ENCODE measurements at places on chromosomes 1 and 21. TPM values are rescaled to one million over a fixed set of nuclear protein-coding genes. Genes with fewer than 3 reads are reported as not detected.

GRCh38 chr1:171715813-171716251 lies 26.0 kb downstream of the VAMP4 start:
- no peak for DNase-seq

DNA sequence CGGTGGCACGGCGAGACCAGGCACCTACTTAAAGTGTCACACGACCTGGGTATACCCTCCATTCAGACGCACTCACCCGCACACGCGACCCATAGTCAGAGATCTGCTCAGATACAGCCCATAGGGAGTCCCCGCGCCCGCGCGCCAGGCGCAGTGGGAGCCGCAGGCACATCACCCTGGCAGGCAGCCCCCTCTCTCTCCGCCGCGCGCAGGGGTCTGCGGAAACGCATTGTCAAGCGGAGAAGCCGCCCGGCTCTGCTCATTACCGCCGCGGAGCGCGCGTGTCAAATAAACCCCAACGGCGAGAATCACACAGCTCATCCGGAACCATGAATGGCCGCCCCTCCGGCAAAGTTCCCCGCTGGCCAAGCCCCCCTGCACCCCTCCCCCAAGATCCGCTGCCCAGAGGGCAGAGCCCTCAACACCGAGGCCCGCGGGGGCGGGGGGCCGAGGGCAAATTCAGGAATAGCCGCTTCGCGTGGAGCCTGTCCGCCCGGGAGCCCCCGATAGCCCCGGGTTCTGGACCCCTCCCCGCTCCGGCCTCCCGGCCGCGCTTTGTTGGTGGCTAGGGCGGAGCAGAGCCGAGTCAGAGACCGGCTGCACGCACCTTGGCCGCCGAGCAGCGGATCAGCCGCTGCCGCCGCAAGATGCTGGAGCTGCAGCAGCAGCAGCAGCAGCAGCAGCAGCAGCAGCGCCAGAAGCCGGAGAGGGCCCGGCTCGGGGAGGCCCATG lies 522 bp downstream of the LRP8 start:
- DNase-seq, result no peak

GRCh38 chr1:214014730-214015129 lies 27.0 kb downstream of the PROX1 start:
- DNase-seq, result no peak

DNA sequence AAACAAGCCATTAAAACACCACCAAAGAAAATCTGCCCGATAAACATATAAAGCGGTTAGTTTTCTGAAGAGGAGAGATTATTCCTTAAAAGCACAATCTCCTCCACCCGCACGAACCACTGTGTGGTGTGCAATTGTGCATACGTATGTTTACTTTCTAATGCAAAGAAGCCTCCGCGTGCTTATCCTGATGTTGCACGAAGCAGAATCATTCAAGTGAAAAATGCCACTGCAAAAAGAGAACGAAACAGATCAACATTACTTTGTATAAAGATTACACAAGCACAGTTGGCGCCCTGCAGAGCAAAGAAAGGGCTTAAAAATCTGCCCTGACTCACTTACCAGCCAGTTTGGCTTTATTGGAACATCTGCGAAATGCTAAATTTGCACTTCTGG lies 166.8 kb downstream of the ZNF281 start:
- DNase-seq, result no peak

GRCh38 chr21:21373969-21374368 lies 375.8 kb downstream of the NCAM2 start:
- DNase-seq, result no peak

Gene NBPF6
- total RNA-seq, result not detected

Gene RSPO1
- total RNA-seq, result not detected

Gene KCNJ6
- total RNA-seq, result 0.29 TPM

Gene CFHR2
- total RNA-seq, result not detected

GRCh38 chr1:197394831-197395608 lies 127.0 kb downstream of the CRB1 start:
- DNase-seq, result no peak

DNA sequence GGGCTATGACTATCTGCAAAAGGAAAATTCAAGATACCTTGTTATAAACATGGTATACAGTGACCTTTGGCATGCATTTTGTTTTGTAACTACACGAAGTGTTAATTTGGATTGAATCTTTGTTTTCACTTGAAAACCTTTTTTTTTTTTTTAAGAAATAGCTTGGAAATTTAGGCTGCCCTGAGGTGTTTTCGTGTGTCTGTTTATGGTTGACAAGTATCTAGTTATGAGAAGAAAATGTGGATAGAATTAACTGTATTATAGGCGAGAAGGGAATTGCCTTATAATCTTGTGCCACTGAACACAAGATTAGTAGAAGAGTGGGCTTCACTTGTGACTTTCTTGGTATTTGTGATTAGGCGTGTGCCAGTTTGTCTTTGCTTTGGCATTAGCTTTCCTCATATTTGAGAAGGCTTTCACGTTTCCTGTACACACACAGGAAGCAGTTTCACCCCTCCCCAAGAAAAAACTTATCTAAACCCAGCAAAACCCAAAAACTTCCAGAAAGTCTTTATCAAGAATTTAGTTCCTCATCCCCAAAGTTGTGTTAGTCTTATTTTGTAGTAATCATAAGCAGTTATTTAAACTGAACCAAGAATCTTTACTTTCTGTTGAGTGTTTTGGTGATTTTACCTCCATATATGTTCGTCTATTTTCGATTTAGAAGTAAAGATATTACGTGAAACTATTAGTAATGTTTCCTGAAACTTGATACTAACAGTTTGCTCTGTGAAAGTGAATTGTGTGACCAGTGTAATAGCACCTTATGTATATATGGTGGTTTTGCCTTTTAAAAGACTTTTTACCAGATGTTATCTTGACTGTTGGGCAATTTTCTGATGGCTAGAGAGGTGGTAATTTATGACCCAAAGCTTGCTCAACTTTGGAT lies 3.8 kb downstream of the DYRK1A start:
- peak; percentile 75 for DNase-seq

Gene RNU1-1
- total RNA-seq, result under 0.01 TPM

DNA sequence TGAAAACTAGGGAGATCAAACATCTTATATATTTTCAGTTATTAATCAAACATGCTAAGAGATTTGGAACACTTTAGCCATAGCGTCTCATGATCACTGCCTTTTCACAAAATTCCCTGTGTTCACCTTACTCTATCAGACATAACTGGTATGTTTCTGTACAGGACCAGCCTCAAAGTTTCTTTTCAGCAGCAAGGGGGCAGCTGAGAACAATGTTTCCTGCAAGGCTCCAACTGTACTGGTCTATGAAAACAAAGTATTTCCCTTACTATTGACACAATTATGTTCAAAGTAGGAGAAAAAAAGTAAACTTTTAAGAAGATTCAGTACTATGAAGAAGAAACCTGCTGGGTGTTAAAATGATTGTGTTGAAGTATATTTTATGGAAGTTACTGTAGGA lies 98.5 kb downstream of the ATF6 start:
- DNase-seq, result no peak

DNA sequence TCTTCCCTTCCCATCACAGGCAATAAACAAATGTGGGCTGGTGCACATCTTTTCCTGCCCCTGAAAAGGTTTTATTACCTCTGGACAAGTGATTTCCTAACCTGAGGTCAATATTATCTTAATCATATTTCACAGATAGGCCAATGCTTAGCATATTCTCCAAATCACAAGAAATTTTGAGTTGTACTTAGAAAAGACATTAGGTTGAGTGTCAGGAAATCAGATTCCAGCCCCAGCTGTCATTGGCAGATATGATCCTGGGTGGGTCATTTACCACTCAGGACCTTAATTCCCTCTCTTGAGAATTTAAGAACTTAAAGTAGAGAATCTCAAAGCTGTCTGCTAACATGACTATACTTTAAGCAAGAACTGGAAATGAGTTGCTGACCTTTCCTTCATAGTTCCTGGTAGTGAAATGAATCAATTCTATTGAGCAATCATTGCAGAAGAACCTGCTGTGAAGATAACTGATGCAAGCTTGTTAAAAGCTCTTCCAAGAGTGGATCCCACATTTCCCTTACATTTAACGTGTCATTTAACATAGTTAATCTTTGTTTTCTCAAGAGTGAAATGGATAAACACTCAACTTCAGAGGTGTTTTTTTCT lies 46.4 kb upstream of the CR2 start:
- no peak for DNase-seq

Gene PROK1
- total RNA-seq, result not detected

DNA sequence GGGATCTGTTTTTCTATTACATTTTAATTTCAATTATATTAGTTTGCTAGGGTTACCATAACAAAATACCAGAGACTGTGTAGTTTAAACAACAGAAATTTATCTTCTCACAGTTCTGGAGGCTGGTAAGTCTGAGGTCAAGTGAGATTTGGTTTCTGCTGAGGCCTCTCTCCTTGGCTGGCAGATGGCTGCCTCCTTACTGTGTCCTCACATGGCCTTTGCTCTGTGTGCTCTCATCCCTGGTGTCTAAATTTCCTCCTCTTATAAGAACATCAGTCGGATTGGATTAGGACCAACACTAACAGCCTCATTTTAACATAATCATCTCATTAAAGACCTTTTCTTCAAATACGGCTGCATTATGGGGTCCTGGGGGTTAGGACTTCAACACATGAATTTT lies 195.2 kb upstream of the CHODL start:
- DNase-seq, result no peak

Gene NR5A2
- 18.1 TPM for total RNA-seq

DNA sequence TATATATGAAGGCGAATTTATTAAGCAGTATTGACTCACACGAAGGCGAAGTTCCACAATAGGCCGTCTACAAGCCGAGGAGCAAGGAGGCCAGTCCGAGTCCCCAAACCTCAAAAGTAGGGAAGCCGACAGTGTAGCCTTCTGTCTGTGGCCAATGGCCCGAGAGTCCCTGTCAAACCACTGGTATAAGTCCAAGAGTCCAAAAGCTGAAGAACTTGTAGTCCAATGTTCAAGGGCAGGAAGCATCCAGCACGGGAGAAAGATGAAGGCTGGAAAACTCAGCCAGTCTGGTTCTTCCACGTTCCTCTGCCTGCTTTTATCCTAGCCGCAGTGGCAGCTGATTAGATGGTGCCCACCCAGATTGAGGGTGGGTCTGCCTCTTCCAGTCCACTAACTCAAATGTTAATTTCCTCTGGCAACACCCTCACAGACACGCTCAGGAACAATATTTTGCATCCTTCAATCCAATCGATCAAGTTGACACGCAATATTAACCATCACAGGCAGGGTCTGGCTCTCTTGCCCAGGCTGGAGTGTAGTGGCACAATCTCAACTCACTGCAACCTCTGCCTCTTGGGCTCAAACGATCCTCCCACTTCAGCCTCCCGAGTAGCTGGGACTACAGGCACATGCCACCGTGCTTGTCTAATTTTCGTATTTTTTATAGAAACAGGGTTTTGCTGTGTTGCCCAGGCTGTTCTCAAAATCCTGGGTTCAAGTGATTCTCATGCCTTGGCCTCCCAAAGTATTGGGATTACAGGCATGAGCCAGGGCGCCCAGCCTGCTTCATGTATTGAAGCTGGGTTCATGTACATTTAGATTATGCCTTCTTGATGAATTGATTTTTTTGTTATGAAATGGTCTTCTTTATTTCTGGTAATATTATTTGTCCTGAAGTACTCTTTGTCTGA lies 85.3 kb downstream of the DHRS3 start:
- DNase-seq, result no peak

DNA sequence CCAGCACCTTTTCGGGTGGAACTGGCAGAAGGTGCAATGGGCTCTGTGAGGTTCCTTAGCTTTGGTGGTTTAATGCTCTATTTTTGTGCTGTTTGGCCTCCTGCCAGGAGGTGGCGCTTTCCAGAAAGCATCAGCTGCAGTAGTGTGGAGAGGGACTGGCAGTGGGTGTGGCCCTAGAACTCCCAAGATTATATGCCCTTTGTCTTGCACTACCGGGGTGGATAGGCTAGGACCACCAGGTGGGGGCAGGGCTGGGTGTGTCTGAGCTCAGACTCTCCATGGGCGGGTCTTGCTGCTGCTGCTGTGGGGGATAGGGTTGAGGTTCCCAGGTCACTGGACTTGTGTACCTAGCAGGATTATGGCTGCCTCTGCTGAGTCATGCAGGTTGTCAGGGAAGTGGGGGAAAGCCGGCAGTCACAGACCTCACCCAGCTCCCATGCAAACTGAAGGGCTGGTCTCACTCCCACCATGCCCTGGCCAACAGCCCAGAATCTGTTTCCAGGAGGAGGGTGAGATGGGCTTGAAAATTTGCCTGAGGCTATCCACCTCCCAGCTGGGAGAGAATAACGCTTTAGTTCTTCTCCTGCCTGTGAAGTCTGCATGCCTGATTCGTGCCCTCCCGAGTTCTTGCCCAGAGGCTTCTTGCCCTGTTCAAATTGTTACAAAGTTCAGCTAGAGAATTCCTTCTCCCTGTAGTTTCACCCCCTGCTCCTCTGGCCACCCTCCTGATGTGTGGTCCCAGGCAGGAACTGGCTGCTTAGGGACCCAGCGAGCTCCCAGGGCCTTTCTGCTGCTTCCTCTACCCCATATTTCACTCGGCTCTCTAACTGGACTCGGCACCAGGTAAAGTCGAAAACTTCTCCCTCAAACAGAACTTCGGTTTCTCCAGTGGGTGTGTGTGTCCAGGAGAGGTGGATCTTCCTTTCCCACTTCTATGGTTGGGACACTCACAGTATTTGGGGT lies 76.5 kb upstream of the BTG3 start:
- DNase-seq, result no peak

DNA sequence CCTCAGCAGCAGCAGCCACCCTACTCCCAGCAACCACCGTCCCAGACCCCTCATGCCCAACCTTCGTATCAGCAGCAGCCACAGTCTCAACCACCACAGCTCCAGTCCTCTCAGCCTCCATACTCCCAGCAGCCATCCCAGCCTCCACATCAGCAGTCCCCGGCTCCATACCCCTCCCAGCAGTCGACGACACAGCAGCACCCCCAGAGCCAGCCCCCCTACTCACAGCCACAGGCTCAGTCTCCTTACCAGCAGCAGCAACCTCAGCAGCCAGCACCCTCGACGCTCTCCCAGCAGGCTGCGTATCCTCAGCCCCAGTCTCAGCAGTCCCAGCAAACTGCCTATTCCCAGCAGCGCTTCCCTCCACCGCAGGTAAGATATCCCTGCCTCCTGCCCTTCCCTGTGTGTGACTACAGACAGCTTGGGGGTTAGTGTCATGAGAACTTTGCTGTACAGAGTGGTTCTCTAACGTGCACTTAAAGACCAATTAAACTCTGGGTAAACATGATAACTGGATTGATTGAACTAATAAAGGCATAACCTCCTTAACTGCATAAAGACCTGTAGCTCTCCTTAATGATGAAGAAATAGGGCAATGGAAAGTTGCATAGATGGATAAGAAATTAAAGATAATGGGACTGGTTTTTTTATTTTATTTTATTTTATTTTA lies 35.6 kb downstream of the ARID1A start:
- no peak for DNase-seq

GRCh38 chr1:39841429-39841828 lies 41.9 kb downstream of the TRIT1 start:
- DNase-seq, result no peak

Gene PADI1
- total RNA-seq, result 0.18 TPM

All from glomerular endothelial cell (primary cell).